ACHN (cell line): ENCODE measurements at places on chromosomes 16 and 17.

DNA sequence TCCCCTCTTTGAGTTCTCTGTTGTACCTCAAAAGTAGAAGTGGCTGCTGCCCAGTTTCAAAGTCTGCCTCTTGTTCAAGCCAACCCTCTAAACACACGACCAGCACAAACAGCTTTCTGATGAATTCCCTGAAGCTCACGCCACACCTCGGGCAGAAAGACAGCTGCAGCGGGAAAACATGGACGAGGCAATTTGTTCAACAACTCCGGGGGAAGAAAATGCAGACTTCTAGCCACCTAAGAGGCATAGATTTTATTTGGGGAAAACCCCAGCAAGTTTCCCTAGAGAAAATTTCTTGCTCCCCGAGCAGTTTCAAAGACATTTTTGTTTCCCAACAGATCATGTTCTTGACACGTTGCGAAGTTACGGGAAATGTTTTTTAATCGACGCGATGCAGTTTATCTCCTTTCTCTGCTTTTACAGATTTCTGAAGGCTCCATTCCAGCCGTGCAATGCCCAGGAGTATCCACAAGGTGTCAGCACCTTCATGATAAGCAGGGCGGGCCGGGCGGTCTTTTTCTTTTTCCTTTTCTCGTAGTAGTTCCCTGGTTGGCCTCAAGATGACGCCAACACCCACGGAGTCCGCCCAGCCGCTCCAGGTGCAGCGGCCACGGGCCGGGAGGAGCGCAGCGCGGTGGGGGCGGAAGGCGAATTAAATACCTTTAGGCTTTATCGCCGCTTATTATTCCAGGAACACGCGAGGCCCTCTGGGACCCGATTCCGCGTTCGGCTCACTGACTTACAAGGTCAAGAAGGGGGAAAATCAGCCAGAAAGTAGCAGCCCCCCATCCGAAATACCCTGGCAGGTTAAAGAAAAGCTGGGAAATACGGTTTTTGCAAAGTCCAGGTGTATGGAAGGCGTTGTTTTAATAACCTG lies 2.9 kb upstream of the FOXC2 start:
- peak; percentile 92 for DNase-seq

DNA sequence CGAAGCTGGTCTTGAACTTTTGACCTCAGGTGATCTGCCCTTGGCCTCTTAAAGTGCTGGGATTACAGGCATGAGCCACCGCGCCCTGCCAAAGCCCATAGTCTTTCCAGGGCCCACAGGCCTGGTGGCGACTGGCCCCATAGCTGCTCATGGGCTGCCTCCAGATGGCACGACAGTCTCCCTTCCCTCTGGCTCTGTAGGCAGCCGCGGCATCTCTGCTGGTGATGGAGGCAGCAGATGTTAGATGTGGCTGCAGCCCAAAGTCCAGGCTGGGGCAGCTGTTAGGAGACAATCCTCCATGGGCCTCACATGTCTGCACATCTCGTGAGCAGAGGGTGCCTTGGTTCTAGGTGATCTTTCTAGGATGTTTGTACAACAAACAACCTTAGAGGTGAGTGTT lies 69.7 kb upstream of the DNAJA2 start:
- DNase-seq = no peak

DNA sequence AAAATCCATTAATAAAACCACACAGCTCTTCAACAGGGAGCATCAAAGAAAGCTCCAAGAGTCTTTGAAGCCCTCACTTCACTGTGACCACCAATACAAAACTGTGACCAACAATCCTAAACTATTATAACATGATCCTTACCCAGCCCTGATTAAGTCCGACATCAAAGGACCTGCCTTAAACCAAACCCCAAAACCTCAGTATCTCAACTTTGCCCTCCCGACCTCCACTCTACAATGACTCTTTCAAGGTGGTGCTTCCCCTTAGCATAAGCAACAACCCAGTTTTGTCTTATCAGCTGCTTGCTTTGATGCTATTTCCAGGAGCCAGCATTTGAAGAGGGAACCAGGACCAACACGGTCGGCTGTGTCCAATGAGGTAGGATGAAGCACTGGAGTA lies 8.5 kb upstream of the PRSS22 start:
- DNase-seq = no peak

DNA sequence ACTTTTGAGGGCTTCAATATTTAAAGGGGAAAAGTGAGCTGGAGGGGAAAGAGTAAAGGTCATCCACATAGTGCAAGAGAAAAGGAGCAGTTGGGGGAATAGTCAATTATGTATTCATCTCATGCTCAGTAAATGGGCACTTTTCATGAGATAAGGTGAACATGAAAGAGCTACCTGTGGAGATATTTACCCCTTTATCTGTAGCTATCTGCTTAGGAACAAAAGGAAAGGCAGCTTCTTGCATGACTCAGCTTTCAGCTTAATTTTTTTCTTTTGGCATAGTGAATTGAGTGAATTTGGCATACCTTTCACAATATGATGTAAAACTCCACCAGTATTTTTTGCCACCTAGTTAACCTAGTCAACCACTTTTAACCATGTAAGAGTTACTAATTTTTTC lies 26.4 kb downstream of the CPD start:
- no peak for DNase-seq

DNA sequence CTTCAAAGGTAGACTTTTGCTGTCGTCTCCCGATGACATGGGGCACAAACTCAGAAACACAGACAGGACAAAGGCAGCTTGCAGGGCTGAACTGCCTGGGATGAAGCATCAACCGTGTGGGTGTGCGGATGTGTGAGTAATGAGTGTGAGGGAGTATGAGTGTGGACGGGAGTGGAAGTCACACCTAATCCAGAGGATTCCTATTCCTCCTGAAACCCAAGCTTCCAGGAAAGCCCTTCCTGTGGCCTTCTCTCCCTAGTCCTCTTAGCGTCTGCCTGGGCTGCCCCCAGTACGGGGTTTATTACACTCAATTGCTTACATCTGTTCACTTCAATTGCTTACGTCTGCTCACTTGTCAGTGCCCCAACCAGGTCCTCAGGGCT lies 2.3 kb upstream of the IL4R start:
- no peak for DNase-seq

DNA sequence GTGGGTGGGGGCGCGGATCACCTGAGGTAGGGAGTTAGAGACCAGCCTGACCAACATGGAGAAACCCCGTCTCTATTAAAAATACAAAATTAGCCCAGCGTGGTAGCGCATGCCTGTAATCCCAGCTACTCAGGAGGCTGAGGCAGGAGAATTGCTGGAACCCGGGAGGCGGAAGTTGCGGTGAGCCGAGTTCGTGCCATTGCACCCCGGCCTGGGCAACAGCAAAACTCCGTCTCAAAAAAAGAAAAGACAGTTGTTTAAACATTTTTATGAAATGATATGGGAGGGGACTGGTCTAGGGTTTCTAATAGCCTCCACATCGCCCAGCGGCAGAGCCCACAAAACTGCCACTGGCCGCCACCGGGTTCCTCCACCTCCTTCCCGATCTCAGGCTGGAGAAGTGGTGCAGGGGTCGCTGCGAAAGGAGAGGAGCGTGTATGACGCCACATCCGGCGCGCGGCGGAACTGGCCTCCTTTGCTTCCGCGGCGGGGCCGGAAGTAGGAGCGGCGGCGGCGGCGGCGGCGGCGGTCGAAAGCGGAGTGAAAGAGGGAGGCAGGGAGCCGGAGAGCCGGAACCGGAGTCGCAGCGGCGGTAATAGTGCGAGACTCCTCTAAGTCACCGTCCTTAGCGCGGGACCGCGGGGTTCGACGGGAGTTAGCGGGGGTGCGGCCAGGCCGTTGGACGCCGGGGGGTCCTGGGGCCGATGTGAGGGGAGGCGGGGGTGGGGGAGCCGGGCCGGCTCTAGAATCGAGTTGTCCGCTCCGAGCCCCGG lies at the start of gene PPP4C:
PPP4C (plus strand) TSS at position 492 of the 773 bp plus-strand sequence. CDS start 384 bp downstream, outside the sequence.
- peak; percentile 96 for DNase-seq

DNA sequence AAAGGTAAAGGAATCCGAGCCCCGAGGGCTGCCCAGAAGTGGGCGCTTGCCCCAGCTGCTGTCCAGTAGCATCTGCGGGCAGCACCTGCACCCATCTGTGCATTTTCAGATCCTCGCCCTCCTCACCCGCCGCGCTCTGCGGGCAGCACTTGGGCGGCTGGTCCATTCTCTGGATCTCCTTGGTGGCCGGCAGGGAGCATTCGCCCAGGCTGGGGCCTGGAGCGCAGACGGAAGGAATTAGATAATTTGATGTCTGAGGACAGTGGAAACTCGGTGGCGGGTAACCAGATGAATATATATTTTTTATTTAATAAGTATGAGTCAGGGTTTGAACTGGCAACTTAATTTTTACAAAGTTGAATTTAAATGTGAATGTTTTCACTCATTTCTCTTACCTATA lies 88.5 kb downstream of the NPIPB11 start:
- DNase-seq = no peak

DNA sequence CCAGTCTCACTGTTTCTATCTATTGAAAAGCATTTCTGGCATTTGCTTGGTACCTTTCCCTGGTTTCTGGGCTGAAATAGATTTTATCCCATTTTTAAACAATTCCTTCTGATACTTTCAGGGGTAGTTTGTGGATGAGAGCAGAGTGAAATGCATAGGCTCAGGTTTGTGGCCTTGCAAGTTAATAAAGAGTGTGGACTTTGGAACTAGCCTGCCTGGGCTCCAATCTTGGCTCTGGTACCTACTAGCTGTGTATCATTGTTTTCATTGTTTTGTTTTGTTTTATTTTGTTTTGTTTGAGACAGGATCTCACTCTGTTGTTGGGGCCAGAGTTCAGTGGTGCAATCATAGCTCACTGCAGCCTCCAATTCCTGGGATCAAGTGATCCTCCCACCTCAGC lies 175.5 kb downstream of the PRKCB start:
- no peak for DNase-seq

DNA sequence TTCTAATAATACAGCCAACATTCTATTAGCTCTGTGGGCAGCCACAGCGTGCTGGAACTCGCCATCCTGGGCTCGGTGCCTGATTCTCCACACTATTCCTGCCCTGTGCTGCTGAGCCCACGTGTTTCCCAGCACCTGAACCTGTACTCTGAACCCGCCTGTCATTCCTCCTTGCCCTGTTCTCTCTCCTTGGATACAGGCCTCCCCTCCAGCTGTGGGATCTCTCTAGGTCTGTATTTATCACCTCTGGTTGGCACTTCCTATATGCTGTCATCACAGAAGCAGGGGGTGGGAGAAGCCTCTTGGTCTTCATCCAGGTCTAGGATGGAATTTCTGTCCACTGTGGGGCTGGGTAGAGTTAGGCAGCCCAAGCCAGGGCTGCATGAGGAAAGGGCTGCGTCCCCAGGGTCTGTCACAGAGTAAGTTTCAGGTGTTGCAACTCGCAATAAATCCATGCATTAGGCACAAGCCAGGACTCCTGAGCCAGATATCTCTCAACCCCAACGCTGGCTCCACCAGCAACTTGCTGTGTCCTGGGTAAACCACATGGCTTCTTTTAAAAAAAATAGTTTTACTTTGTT lies 56.0 kb downstream of the ABAT start:
- DNase-seq = no peak

DNA sequence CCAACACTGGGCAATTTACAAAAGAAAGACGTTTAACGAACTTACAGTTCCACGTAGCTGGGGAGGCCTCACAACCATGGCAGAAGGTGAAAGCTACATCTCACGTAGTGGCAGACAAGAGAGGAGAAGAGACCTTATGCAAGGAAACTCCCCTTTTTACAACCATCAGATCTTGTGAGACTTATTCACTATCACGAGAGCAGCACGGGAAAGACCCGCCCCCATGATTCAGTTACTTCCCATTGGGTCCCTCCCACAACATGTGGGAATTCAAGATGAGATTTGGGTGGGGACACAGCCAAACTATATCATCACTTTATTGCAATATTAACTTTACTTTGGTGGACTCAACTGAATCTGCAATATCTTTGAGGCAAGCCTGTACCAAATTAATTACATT lies 11.9 kb upstream of the ENGASE start:
- no peak for DNase-seq

- no peak for DNase-seq
These were observed 141.1 kb downstream of the MRM1 start for GRCh38 chr17:36742267-36743000.
